MM.1S (cell line): ENCODE measurements at places on chromosomes 5 and 9.
A peak's percentile ranks its signal among the peaks of the same experiment; 100 is the strongest.

- DNase-seq: no peak
These were observed 52.1 kb upstream of the DAB2 start for GRCh38 chr5:39476843-39477220.

DNA sequence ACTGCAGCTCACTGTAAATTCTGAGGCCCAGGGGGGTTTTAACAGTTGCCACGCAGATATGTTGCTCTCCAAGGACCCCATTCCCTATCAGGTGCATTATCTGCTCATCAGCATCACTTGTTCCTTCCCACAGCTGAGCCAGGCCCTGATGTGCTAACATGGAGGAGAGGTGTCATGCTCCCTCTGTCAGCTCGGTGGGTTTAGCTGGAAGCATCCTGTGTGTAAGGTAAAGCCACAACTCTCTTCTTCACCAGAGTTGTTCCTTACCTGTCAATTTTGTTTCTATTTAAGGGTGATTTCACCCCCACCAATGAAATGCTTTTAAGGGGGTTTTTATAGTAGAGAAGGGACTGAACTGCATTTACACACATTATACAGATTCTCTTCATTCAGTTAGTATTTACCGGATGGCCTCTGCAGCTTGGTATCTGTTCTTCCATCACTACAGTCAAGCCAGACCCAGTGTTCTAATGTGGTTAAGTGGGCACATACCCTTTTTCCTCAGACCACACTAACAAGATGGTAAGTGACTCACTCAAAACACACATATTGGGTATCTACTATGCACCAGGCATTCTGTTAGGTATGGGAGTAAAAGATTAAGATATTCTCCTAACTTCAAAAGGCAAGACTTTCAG is 205.4 kb downstream of the DCP2 start:
- DNase-seq: no peak

DNA sequence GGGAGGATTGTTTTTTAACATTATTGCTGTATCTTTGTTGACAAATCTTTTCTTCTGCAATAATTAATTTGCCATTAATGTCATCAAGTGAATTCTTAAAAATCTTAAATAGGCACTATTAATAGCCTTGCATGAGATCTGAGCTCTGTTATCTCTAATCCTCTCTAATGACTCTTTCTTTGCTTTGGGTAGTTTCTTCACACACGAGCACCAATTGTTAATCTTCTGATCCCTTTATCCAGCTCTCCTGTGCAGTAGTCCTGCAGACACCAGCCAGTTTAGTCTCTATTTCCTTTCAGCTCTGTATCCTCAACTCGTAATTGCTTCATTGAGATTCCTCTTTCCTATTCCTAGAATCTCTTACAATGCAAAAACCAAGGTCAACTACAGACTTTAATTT is 8.1 kb downstream of the SPINK14 start:
- no peak for DNase-seq

GRCh38 chr5:137681191-137681590 is 54.7 kb downstream of the KLHL3 start:
- no peak for DNase-seq

- peak; percentile 44 for DNase-seq
These were observed 100.4 kb downstream of the TRIM36 start for GRCh38 chr5:115069087-115069968.
